ENCODE measurements at places on chromosomes 5 and 9.

- DNase-seq: no peak
Observed at GRCh38 chr9:27344776-27345175, 47.8 kb upstream of the EQTN start.

DNA sequence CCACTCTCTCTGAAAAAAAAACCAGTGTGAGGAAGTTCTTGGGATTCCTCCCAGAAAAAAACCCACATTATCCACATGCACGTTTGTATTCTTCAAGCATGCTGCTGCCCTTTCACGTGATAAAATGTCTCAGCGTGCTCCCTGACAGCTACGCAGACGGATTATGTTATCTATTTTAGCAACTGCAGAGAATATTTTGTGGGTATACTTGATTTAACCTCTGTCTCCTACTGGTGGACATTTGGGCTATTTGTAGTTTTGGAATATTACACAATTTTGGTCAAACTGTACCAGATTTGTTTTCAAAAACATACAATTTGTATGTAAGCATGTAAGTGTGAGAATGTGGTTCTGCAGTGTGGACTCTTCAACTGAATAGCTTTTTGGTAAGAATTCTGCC lies 10.7 kb downstream of the PRRC2B start:
- no peak for DNase-seq

- DNase-seq: no peak
Observed at GRCh38 chr5:115180165-115180709, 10.5 kb upstream of the TRIM36 start.

DNA sequence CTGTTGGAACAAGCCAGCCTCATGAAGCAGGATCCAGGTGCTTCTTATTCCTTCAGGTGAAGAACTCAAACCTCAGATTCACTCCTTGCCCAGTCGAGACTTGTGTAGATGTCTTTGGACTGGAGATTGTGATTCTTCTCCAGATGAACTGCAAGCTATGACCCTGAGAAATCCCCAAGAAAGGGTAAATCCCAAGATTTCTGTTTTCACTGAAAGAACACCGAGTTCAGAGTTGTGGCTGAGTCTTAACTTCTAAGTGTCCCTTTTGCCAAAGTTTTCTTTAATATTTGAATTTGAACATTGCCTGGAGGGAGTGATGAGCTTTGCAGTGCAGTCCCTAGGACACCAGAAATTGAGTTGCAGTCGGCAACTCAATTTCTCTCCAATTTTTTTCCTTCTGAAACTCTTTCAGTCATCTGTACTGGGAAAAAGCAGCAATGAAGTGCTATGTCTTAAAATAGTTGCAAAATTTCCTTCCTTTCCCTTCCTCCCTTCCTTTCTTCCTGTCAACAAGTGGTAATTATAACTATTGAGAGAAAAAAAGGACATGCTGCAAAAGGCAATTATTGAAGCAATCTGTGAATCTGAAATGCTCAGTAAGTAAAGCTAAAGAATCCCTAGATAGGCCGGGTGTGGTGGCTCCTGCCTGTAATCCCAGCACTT lies 56.1 kb downstream of the ANKRD55 start:
- no peak for DNase-seq

GRCh38 chr9:32486839-32487562 lies 39.0 kb downstream of the RIGI start:
- no peak for DNase-seq

GRCh38 chr9:19946441-19947109 lies 157.7 kb upstream of the SLC24A2 start:
- no peak for DNase-seq

Data from activated CD4-positive, alpha-beta T cell treated with anti-CD3 and anti-CD28 coated beads, Interleukin-2, amount 50 U/mL, for 24 hours (primary cell).